ENCODE measurements at places on chromosomes 16 and 17.
A peak's percentile ranks its signal among the peaks of the same experiment; 100 is the strongest.

- DNase-seq = no peak
These were observed 1.5 kb downstream of the PLA2G15 start for GRCh38 chr16:68246666-68247065.

DNA sequence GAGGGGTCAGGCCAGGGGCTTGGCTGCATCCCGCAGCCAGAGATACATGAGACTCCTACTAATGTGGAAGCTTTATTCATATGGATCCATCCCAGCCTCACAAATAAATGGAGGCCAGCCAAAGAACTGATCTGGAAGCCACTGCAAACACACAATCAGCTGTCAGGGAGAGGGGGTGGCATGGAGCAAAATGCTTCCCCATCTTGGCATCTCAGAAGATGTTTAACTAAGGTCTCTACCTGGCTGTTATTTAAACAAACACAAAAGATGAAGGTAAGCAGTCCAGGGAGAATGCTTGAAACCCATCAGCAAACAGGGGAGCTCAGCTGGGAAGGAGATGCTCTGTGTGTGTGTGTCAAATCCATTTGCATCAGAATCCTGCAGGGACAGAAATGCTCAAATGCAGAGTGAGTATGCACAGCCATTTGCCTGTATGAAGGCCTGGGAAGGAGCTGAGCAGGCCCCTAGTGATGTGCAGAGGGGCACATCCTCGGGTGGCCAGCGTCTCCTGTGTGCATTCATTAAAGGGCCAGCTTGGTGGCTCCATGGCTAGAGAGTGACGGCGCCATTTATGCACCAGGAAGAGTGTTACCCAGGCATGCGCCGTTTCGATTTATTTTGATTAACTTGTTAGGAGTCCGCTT, 34.2 kb upstream of the IRX3 start:
- no peak for DNase-seq

DNA sequence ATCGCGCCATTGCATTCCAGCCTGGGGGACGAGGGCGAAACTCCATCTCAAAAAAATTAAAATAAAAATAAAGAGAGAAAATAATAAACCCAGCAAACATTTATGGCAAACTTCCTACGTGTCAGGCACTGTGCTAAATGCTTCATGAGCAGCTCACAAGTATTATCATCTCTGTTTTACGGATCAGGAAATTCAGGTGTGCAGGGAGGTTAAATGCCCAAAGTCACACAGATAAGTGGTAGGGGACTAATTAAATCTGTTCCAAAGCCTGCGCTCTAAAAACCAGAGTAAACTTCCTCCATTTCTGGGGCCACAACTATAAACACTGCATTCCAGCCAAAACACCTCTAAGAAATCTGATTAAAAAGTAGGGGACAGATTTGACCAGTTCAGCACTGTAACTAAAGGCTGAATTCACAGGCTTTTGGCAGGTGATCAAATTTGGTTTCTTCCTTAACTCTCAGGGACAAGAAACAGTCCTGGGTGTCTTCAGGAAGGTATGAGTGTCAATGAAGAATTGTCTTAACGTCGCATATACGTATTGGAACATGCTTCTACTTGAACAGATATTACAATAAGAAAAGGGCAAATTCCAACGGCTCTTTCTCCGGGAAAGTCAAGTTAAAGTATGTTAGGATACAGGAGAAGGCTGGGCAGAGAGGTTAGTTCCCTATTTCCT, 996 bp downstream of the STRADA start:
- no peak for DNase-seq

GRCh38 chr16:58249388-58249779, 45.4 kb downstream of the PRSS54 start:
- no peak for DNase-seq

- peak; percentile 81 for DNase-seq
These were observed 6.9 kb upstream of the ACTG1 start for GRCh38 chr17:81519284-81520020.

DNA sequence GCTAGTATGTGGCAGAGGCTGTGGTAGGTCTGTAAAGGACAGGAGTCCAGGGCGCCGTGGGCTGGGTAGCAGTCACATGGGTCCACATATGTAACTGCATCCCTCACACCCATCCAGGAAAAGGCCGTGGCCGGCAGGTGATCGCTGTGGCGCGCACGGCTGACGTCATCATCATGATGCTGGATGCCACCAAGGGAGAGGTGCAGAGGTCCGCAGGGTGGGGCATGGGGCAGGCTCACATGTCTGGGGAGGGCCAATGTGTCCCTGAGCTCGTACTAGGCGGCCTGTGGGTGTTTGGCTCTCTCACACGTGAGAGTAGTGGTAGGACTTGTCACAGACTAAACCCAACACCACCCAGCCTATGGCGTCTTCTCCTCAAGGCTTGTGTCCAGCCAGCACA, 9.0 kb upstream of the MYO15A start:
- no peak for DNase-seq

DNA sequence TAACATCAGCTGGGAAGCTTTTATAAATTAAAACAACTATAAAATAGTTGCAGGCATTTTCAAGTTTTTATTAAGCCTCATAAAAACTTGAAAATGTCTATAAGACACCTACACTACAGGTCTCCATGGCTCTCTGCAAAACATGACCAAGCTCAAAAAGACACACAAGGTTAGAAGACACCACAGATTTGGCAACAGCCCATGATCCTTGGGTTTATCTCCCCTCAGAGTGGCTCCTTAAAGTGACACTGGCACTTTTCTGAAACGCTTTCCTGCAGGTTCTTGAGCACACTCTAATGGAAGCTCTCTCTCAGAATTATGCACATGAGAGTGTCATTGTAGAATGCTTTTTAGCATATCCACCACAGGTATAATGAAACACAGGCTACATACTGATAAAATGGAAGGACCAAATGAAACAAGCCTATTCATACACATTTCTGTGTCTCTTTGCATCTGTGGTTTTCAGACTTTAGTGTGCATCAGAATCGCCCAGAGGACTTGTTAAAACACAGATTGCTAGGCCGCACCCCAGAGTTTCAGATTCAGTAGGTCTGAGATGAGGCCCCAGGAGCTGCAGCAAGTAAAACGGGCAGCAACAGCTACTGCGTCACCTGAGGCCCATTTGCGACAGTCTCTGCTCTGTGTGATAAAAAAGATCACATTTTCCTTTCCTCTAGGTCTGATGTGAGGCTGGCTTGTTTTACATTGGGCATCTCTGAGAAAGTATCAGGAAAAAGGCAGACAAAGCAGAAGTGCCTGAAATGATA, 75.0 kb upstream of the WSB1 start:
- no peak for DNase-seq

- no peak for DNase-seq
These were observed 18.4 kb downstream of the KDM8 start for GRCh38 chr16:27221576-27222248.

- DNase-seq = no peak
These were observed 83.7 kb upstream of the LGALS9 start for GRCh38 chr17:27547301-27547683.

GRCh38 chr17:81580481-81580880, 28.3 kb upstream of the FAAP100 start:
- no peak for DNase-seq

DNA sequence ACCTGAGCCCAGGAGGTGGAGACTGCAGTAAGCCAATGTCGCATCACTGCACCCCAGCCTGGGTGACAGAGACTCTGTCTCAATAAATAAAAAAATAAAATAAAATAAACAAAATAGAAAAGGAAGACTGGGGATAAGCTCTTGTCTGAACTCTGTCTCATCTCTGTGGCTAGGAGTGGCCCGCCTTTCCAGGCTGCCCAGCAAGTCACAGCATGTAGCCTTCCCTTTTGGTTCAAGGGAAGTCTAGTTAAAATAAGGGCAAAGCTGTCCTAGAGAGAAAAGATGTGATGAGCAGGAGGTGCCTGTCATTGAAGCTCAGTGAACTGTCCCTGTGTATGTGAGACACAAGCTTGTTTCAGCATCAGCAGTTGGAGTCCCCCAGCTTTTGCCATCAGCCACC, 2.7 kb upstream of the GFAP start:
- DNase-seq = no peak

- peak; percentile 88 for DNase-seq
These were observed 907 bp downstream of the TRAPPC2L start for GRCh38 chr16:88857728-88858339.

DNA sequence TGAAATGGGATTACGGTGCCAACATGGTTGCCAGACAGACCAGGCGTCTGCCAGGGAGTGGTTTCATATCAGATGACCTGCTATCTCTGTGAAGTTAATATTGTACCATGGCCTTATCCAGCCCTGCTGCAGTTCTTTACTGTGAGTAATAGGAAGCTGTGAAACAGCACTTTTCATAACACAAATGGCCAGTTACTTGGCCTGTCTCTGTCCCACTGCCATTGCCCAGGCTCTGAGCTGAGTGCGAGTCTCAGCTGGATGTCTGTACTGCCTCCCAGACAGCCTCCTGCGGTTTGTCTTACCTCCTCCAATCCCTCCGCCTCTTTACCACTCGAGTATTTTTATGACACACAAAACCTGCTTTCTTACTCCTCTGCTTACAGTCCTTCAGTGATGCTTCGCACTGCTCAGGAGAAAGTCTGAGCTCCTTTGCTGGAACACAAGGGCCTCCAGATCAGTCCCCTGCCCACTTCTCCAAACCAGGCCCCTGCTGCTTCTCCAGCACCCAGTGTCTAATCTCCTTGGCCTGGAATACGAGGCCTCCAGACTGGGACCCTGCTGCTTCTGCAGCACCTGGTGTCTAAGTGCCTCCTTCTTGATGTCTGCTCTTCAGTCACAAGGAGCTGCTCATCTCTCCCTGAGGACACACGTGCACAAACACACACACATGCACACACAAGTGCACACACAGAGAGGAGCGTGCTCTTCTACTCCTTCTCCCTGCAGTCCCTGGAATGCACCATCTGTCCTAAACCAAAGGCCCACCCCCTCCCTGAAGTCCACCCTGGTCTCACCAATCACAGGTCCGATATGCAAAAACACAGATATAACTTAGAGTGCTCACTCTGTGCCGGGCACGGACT, 17.1 kb upstream of the RHOT1 start:
- DNase-seq = no peak

DNA sequence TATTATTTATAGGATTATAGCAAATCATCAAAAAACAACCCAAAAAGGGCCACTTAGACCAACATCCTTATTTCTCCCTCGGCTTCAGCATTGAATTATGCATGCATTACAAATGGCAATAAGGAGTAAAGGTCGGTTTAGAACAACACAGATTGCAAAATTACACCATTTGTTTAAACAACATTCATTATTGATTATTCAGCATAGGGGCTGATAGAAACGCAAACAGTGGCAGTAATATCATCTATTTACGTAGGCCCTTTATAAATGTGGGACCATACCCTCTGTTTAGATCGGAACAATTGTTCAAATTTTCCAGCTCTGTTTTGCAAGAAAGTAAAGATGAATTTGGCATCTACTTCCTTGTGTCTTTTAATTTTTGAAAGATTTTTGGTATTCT, 153.3 kb downstream of the WWOX start:
- DNase-seq = no peak

DNA sequence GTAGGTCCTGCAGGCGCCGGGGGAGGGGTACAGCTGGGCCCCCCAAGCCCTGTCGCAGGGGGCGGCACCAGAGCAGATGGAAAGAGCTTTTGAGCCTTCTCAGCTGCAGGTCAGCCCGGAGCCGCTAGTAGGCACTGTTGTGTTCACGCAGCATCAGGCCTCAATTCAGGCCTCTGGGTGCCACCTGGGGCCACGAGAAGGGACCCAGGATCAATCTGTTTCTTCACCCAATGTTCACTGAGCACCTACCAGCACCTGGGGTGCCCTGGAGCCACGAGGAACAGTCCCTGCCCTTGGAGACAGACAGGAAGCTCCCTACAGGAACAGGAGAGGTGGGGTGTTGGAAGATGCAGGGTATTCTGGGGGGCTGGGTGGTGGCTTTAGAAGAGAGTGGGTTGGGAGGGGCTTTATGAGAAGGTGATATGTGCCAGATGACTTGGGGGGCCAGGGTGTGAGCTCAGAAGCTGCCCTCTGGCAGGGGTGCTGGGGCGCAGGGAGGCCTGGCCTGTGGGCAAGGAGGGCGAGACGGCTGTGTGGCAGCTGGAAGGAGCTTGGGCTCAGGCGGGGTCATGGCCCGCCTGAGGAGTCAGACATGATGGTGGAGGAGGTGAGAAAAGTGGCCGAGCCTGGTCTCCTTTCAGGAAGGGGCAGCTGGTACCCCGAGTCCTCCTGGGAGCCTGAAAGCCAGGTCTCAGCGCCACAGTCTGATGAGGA, 121.9 kb upstream of the GSE1 start:
- peak; percentile 79 for DNase-seq

- DNase-seq = no peak
These were observed 103.9 kb upstream of the SEC14L1 start for GRCh38 chr17:77036841-77037381.

DNA sequence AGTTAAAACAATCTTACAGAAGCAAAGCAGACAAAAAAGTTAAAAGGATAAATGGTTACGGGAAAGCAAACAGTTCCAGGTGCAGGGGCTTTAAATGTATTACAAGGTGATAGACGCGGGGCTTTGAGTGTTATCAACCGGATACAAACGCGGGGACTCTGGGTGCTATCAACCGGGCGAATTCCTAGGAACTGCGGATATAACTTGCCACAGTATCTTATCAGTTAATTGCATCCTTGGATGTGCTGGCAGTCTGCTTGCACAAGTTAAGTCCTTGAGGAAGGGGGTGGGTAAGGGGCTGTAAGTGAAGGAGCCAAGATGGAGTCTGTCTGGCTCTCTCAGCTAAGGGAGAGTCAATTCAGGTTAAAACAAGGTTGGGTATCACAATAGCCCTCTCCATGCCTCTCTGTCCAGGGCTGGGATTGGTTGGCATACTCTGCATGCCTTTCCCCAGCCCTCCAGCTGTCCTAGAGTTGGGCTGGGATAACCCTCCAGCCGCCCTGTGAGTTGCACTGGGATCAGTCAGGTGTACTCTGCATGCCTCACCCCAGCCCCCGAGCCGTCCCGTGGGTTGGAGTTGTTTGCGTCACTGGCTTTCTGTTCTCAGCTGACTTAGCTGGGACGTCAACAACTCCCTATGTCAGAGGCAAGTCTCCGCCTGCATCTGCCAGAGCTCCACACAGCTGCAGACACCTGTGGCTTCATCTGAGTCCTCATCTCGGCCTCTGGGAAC, 40.9 kb downstream of the TMEM235 start:
- no peak for DNase-seq

DNA sequence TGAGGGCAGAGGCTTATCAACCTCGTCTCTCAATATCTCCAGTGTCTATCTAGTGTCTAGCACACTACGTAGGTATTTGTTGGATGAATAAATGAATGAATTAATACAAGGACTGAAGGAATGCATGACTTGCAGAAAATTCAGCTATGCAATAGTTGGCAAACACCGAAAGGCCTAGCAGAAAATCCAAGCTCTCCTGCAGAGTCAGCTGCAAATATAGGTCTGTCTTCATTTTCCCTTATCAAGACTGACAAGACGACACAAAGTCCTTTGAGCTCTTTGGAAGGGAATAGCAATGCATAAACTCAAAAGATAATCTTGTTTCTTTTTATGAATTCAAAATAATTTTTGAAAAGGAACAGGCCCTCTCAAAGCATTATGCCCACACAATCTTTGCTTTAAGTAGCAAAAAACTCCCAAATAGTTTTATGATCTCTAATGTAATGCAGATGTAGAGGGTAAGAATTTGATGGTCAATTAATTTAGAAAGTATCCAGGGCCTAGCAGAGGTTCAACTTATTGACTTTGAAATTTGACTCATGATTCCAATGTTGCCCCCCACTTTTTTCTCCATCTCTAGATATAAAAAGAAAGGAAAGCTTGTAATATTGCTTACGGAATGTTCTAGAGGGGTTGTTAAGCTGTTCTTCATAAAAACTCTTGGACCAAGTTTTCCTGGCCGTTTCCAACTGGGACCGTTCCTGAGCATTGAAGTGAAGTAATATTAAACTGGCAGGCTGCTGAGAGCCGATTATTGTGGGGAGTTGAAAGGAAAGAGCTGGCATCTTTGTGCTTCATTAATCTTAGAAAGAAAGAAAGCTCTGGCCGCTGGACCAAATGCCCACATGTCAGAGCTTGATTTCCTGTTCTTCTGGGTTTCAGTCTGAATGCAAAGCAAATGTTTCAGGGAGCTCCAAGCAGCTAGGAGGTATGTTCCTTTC, 227.3 kb downstream of the HS3ST3A1 start:
- no peak for DNase-seq

Measured in activated CD8-positive, alpha-beta memory T cell treated with anti-CD3 and anti-CD28 coated beads for 24 hours (primary cell).